ENCODE measurements at places on chromosomes 12 and 14. TPM values are rescaled to one million over a fixed set of nuclear protein-coding genes. Genes with fewer than 3 reads are reported as not detected.

- DNase-seq = no peak
These were observed 730 bp downstream of the PPP1R3E start for GRCh38 chr14:23301969-23302289.

- DNase-seq = no peak
These were observed 610 bp downstream of the VSIG10 start for GRCh38 chr12:118103201-118103600.

DNA sequence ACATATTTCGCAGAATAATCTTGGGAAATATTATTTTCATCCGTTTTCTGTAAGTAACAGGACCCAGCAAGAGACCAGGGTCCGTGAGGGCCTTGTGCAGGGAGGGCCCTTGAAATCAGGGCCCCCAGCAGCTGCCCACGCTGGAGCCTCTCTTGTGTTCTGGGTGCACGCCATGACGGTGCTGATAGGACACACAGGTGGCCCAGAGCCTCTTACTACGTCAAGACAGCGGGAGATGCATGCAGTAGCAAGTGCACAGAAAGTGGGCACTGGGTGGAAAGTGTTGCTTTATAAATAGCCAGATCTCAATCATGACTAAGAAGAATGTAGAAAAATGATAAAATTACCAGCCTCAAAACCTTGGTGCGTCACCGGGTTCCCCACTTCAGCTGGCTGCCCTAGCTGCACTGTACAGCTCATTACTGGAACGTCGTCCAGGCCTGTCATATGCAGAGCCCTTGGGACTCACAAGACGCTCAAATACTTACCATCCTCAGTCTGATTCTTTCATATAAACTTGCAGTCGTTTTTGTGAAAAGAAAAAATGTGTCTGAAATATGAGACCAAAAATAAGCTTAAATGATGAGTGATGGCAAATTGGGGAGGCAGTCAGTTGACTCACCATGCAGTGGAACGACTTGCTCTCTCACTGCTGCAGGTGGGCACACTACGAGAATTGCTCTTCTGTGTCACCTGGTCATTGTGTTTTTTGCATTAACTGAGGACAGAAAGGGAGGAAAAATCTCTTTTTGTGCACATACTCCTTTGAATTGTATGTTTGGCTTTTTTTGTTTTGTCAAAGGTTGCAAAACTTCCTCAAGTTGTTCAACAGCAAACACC lies 68.2 kb downstream of the DDX51 start:
- no peak for DNase-seq

Gene DNAH10
- 2.0 TPM for total RNA-seq

Gene STYK1
- 1.0 TPM for total RNA-seq

Gene LMNTD1
- not detected for total RNA-seq
